D721Med (cell line): ENCODE measurements at places on chromosomes 16 and 17.

- no peak for DNase-seq
Observed at GRCh38 chr16:78956859-78957258, 643.7 kb downstream of the MAF start.

DNA sequence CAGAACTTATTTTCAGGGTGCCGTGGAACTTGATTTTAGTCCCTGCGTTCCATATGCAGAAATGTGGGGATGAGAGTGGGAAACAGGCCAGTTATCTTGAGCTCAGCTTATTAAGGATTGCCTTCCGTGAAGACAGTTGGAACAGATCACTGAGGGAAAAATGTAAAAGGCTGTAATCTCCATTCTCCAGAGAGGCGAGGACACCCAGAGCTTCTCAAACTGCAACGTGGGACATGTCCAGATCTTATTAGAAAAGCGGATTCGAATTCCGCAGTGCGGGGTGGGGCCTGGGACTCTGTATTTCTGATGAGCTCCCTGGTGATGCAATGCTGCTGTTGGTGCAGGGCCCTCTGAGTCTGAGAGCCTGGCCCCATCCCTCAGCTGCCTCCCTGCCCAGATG is 185.6 kb upstream of the CIBAR2 start:
- DNase-seq: no peak

- no peak for DNase-seq
Observed at GRCh38 chr17:6492892-6493674, 48.8 kb downstream of the PIMREG start.

DNA sequence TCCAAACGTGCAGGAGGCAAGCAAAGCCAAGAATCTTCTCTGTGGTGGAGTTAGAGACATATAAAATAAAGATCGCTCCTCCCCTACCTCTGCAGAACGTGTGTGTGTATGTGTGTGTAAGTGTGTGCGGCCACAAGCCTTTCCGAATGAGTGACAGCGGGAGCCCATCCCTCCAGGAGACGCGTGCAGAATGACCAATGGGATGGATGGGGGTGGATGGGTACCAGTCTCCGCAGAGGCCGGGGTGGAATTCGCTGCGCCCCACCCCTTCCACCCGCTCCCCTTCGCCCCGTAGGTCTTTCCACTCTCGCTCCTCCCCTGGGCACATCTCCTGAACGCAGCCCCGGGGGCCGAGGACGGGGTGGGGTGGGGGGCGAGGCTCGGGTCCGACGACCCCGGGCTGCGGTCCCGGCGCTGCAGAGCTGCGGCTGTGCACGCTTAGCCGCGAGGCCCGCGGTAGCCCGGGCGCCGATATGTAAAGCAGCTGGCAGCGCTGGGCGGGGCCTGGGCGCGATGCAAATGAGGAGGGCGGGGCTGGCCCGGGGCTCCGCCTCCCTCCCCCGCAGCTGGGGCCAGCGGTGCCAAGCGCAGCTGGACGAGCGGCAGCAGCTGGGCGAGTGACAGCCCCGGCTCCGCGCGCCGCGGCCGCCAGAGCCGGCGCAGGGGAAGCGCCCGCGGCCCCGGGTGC is at the start of gene PRKCB:
Gene PRKCB (plus strand): TSS at position 594 of the 688 bp plus-strand sequence.
- DNase-seq: no peak

DNA sequence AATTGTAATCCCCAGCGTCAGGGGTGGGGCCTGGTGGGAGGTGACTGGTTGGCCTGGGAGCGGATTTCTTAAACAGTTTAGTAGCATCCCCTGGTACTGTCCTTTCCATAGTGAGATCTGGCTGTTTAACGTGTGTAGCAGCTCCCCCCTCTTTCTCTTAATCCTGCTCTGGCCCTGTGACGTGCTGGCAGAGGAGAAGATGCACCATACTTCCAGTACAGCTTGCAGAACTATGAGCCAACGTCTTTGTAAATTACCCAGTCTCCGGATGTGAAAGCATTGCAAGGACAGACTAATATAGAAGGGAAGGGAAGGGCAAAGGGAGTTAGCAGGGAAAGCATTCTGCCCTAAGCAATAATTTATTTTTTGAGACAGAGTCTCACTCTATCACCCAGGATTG is 83.9 kb downstream of the RMI2 start:
- no peak for DNase-seq

DNA sequence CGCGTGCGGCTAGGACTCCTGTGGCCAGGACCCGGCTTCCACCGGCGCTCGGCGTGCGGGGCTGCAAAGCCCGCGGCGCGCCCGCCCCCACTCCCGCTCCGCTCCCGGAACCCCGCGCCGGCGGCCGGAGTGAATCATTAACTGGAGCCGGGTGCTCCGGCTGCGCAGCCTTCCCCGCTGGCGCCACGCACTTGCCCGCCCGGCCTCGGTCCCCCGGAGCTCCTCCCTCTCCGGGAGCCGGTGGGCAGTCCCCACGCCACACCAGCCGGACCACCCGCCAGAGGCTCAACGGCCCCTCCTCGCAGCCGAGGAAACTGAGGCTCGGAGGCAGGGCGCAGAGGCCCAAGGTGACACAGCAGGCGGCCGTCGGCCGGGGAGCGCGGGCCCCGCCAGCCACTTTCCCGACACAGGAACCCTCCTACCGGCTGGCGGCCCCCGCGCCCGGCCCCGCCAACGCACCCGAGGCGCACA is 580 bp downstream of the BCAR1 start:
- peak; percentile 51 for DNase-seq

DNA sequence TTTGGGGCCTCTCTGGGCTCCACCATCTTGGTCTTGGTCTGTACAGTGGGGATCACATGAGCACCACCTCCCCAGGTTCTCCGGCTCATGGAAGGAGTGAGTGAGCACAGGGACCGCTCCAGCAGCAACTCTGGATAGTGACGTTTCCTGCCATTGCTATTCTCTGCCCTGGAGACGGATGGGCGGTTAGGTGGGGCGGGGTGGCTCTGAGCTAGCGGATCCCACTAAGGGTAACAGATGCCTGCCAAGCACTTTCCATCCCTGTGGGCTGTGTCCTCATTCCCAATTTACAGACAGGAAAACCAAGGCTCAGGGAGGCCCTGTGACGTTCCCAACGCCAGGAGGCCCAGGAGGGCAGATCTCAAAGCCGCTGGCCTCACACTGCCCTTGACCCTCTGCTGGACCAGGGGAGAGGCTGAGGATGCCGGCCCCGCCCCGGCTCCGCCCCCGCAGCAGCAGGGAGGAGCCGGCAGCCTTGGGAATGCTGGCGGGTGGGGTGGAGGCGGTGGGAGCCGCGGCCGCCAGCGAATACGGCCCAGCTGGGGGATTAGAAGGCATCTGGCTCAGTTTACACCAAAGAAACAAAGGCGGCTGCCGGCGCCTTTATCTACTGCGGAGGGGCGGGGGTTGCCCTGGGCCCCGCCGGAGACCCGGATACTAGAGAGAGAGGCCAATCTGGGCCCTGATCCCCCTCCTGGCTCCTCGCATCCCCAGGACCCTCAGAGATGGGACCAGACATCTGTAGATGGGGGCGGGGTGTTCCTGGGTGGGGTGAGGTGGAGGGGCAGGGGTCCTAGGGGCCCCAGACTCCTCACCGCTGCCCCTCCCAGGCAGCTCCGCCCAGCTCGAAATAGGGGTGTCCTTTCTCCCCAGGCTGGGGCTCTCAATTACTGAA is 122.3 kb upstream of the CIBAR2 start:
- peak; percentile 80 for DNase-seq

DNA sequence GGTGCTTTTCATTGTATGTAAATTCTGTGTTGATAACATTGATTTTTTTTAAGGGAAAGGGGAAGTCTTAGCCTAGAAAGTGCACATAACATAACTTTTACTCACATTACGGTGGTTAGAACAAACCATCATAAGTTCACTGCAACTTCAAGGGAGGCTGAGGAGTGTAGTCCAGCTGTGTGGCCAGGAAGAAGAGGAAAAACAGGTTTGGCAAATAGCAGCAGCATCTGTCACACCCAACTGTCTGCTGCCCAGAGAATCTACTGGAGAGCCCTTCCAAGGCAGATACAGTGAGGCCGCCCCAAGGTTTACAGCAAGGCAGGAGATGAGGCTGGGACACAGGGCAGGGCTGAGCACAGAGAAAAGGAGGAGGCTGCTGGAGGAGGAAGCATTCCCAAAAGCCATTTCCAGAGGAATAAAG is 60.6 kb downstream of the AIPL1 start:
- no peak for DNase-seq

- peak; percentile 47 for DNase-seq
Observed at GRCh38 chr17:75412455-75413317, 7.2 kb upstream of the GRB2 start.

GRCh38 chr16:89701425-89702406 is at the start of gene SPATA2L:
Gene SPATA2L, minus strand, starts transcription at chr16:89701705. Its CDS starts 473 bp downstream, at chr16:89701232.
- peak; percentile 77 for DNase-seq

GRCh38 chr16:2486645-2487516 is 12.0 kb downstream of the TBC1D24 start:
- no peak for DNase-seq

GRCh38 chr17:47066095-47066494 is 87.0 kb upstream of the RPRML start:
- no peak for DNase-seq

GRCh38 chr16:66223176-66223780 is 143.2 kb upstream of the CDH5 start:
- no peak for DNase-seq

DNA sequence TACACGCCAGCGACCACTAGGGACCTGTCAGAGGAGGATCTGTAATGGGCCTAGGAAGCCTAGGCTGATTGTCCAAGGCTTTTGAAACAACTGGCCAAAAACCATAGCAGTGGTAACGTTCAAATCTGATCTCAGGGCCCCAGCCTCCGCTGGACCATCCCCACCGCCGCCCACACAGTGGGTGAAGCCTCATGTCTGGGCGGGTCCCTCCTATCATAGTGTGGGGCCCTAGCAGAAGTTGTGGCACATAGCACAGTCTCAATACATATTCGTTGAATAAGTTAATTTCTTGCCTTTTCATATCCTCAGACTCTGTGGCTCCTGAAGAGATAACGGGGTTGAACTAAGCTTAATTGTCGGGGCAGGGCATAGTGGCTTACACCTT is 818 bp downstream of the DPH1 start:
- DNase-seq: no peak

DNA sequence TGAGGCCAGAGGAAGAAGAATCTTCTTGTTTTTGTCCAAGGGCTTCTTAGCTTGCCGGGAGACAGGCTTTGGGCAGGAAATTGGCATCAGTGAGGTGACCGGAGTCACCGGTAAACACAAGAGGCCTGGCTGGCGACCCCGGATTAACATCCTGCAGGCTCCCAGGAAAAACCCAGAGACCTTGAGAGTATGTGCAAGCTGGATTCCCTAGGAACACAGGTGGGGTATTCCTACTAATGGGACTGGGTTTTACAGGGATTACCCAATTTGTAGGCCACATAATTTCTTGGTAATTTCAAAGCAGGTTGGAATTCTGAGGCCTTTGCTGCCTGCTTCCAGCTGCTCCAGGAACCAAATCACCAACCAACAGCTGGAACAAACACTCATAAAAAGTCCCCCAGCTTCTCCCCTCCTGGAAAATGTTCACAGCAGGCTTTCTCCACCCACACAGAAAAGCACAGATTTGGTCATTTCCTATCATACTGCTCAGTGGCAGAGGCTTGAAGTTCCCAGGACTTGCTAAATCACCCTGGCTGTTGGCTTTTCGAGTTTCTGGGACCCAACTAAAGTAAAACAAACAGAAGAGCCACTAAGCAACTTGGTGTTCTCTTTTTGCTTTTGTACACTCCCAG is 258.8 kb downstream of the IRF8 start:
- DNase-seq: no peak

DNA sequence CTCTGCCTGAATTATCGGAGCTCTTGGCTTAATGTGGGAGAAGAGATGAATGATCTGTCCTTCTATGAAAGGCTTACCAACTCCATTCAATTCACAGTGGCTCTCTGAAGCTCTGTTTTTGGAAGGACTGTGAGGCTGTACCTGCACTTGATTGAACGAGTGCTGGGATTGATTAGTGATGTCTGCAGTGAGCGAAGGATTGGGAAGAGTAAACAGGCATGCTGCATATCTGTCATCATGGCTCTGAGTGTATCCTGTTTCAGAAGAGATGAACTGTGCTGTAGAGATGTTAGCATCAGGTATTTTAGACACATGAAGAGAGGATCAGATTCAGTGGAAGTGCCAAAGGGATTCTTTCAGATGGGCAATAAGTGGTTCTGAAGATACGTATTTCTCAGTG is 564.0 kb downstream of the MAF start:
- no peak for DNase-seq

DNA sequence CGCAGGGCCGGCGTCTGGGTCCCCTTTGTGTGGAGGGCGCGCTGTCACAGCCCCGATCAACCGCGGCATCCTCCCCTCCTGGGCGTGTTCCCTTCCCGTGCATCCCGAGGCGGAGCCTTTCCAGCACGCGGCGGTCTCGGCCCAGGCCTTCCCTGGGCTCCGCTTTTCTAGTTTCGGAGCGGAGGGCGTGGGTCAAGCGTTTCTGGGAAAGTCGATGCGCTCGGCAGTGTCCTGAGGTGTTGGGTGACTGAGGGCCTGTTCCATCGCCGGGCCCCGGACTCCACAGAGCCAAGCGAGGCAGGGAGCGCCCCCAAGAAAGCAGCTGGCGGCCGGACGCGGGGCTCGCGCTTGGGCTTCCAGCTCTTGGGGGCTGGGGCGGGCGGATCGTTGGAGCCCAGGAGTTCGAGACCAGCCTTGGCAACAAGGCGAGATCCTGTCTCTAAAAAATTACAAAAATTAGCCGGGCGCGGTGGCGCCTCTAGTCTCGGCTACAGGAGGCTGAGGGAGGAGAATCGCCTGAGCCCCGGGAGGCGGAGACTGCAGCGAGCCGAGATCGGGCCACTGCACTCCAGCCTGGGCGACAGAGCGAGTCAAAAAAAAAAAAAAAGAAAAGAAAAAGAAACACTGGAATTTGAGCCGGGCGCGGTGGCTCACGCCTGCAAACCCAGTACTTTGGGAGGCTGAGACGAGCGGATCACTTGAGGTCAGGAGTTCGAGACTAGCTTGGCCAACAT is 806 bp downstream of the IFT140 start:
- DNase-seq: no peak

GRCh38 chr16:83744441-83744981 is 63.3 kb upstream of the HSBP1 start:
- no peak for DNase-seq

GRCh38 chr17:44601973-44602372 is 44.7 kb downstream of the FZD2 start:
- DNase-seq: no peak

DNA sequence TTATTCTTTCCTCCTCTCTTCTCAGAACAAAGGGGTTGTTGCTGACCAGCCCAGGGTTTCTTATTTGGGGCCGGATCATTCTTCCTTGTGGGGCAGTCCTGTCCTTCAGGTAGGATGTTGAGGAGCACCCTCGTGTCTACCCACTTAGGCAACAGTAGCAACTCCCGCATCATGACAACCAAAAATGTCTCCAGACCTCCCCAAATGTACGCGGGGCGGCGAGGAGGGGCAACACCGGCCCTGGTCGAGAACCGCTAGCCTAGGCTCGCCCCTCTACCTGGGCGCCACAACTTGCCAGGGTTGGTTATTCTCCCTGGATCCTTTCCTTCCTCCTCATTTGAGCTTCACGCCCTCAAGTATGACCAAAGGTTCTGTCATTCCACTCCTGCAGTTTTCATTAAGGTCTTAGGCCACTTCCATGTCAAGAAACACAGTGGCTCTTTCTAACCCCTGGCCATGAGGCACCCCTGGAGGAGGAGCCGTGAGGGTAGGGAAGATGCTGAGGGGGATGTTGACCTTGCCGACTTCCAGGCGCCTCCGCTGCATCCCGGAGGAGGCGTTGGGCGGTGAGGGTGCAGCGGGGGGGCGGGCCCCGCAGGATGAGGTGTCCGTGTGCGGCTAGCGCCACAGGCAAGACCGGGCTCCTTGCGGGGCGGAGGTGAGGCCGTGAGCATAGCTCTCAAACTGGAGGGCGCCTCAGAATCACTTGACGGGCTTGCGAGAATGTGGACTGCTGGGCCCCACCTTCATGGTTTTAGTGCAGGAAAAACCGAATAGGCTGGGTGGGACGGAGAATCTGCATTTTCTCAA is 712 bp upstream of the SPECC1 start:
- DNase-seq: no peak
